ENCODE measurements at places on chromosomes 16 and 17. TPM values are rescaled to one million over a fixed set of nuclear protein-coding genes. Genes with fewer than 3 reads are reported as not detected.

- DNase-seq, result no peak
Observed at GRCh38 chr17:79786930-79787643, 9.1 kb downstream of the CBX2 start.

DNA sequence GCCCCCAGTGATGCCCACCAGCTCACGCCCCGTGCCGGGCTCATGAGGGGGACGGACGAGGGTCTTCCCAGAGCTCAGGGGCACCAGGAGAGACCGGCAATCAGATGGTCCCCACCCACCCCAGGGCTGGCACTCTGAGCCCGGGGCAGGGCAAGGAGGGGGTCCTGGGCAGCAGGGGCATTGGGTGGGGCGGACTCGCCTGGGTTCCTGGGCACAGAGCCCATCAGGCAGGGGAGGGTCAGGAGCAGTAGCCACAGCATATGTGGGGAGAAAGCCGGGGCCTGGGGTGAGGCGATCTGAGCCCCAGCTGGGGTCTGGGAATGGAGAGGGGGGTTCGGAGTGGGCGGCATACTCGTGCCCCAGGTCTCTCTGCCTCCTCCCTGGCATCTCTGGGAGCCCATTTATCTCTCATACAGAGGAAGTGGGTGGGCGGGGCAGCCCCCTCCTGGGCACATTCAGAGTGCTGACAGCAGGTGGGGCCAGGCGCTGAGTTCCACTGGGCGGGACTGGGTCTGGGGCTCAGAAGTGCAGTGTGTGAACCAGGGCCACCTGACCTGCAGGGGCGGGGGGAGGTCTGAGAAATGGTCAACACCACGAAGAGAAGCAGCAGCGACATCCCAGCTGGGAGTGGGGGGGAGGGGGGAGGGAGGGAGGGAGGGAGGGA lies 20.5 kb upstream of the UBE2I start:
- DNase-seq, result no peak

DNA sequence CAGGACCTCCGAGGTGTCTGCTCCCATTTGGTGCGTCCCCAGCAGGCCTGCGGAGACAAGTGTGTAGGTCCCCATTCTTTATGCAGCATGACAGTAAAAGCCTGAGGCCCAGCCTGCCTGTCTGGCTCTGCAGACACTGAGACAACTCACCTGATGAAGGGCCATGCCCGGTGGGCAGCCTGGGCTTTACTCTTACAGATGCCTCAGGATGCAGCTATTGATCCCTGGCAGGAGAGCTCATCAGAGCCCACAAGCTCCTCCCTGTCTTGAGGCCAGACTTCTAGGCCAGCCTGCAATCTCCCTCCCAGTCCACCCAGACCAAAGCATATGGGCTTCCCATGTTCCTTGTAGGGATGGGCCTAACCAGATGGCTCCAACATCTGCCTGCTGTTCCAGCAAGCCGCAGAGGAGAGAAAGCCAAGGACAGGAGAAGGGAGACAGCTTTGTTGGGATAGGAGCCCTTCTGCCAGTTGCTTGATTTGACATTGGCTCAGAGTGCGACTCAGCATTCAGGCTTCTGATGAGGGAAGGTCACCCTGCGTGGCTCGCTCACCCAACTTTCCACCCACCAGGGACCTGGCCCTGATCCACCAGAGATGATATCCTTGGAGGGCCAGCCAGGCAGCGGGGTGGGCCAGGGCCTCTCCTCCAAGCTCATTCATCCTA lies 87.5 kb downstream of the SOCS1 start:
- no peak for DNase-seq

TEKT1 gene
- polyA plus RNA-seq, result 5.2 TPM

All from right lung (tissue), 10 donors.